IMR-90 (cell line): ENCODE measurements at places on chromosomes 12 and 14. TPM values are rescaled to one million over a fixed set of nuclear protein-coding genes. Genes with fewer than 3 reads are reported as not detected.

The C12orf54 gene
- not detected in 2 replicates for total RNA-seq

- H3K4me1 ChIP-seq = peaks cover 22% of the 10 kb centered on the region
- no peaks in the 10 kb centered on the region for H3K27me3 ChIP-seq
- H3K4me3 ChIP-seq = no peak overlapping the region
- no peak for DNase-seq
- no peak overlapping the region for H3K27ac ChIP-seq
- H3K36me3 ChIP-seq = no peaks in the 10 kb centered on the region
Observed at GRCh38 chr12:11727133-11727664, 77.7 kb downstream of the ETV6 start.

The RNASE4 gene
- total RNA-seq = 8.1 and 10.4 TPM in 2 replicates

The RHOF gene
- total RNA-seq = 3.0 and 3.9 TPM in 2 replicates

DNA sequence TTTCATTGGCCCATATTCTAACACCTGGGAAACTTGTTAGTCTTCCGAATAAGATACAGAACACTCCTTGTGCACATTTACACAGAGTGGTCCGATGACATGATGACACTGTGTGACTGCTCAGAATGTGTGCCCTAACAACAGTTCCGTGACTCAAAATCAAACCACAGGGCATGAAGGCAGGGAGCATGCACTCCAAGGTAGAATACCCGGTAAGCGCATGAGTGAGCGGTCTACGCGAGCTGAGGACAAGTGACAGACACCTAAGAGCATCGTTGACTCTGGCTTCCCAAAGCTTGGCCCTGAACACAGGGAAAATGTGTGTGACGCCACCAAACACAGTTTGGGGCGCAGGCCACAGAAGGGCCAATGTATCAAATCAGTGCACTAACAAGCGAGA, 18.6 kb downstream of the CLIP1 start:
- no peak overlapping the region for H3K27ac ChIP-seq
- DNase-seq = no peak
- peaks cover 3% of the 10 kb centered on the region for H3K36me3 ChIP-seq
- no peaks in the 10 kb centered on the region for H3K27me3 ChIP-seq

DNA sequence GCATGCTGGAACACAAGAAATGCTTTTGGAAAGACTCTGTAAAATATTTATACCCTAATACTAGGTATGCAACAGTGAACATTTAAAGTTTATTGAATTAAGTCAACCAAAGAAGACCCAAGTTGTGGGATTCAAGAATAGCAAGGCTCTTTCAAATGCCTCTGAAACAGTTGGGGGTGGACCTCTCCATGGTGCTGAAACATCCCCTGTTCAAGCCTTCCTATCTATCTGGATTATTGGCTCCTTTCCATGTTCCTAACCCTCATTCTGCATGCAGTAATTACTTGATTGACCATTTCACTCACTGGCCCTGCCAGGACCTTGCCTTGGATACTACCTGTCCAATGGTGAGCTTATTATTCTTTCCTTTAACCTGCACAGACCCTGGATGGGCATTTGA, 349.7 kb downstream of the NRXN3 start:
- no peak overlapping the region for H3K27ac ChIP-seq
- H3K27me3 ChIP-seq = no peaks in the 10 kb centered on the region

GRCh38 chr14:44297437-44297836, 209.6 kb downstream of the FSCB start:
- no peak overlapping the region for H3K27ac ChIP-seq
- DNase-seq = no peak
- no peaks in the 10 kb centered on the region for H3K36me3 ChIP-seq

The KCNH3 gene
- 0.28 TPM in 1 of 2 replicates, not detected in the other for total RNA-seq

DNA sequence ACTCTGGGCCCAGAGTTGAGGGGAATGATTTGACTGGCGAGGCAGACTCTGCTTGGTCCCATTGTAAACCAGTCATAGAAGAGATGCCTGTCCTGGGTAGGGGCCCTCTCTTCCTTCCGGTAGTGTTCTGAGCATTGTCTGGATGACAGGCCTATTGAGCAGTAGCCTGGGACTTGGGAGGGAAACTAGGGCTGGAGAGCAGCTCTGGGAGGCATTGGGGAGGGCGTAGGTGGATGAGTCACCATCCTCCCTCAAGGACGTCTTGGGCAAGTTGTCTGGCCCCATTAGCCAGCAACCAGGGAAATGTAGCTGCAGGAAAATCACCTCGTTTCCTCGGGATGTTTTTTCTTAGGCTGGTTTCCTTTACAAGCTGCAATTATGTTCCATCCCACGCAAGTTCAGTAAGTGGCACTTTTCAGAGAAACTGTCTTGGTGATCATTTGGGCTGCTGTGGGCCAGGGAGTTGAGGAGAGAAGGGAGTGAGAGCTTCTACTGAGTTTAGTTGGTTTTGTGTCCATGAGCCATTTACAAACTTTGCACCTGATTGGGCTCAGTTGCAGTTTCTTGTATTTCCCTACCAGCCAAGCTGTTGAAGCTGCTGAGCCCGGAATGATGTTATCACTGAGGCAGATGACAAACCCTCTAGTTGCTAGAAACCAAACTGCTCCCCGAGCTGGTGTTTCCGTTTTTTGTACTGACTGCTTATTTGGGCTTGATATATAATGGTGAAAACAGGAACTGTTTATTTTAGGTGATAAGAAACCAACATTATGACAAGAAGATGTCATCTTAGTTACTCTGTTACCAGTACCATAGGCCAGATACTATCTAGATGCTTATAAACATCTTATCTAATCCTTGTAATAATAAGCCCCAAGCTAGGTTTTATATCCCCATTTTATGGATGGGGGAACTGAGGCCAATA, 147.6 kb downstream of the CHST11 start:
- DNase-seq = peak; percentile 96
- H3K4me1 ChIP-seq = peaks cover 7% of the 10 kb centered on the region
- H3K4me3 ChIP-seq = no peak overlapping the region
- no peaks in the 10 kb centered on the region for H3K36me3 ChIP-seq
- no peaks in the 10 kb centered on the region for H3K27me3 ChIP-seq
- no peak overlapping the region; the same call in 1 of the 2 replicates for H3K27ac ChIP-seq

DNA sequence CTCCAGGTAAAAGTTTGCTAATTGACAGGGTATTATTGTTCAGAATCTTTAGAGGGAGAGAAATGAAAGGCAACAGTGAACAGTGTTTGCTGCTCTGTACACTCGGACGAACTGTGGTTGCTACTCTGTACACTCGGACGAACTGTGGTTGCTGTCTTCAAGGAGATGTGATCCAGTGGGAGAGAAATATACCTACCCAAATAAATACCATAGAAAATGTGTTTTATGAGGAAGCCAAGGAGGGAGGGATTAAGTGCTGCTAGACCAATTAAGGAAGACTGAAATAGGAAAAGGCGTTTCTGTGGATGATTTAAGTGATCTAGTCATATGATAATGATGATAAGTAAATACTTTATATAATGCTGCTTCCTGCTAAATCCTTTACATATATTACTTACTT, 2.7 kb downstream of the STK38L start:
- no peak for DNase-seq
- peaks cover 2% of the 10 kb centered on the region; the same call in 1 of the 2 replicates for H3K4me1 ChIP-seq
- no peaks in the 10 kb centered on the region for H3K27me3 ChIP-seq
- no peak overlapping the region for H3K4me3 ChIP-seq
- H3K27ac ChIP-seq = no peak overlapping the region

DNA sequence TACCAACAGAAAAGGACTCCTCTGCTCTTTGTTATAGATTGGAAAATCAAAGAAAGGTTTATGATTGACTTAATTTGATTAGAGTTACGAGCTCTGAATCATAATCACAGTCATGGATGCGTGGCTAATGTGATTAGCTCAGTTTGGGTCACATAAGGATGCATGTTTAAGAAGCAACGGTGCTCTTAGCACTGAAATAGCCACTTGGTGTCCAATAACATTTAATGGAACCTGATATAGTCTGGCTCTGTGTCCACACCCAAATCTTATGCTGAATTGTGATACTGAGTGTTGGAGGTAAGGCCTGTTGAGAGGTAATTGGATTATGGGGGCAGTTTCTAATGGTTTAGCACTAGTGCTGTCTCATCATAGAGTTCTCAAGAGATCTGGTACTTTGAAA, 501.6 kb downstream of the SLC6A15 start:
- H3K4me1 ChIP-seq = no peaks in the 10 kb centered on the region
- no peaks in the 10 kb centered on the region for H3K36me3 ChIP-seq
- no peak overlapping the region for H3K4me3 ChIP-seq
- DNase-seq = no peak
- no peaks in the 10 kb centered on the region for H3K27me3 ChIP-seq
- no peak overlapping the region for H3K27ac ChIP-seq

GRCh38 chr14:53962953-53963319, 6.3 kb upstream of the BMP4 start:
- no peak overlapping the region for H3K27ac ChIP-seq
- no peaks in the 10 kb centered on the region; the same call in 1 of the 2 replicates for H3K4me1 ChIP-seq
- no peak for DNase-seq
- H3K27me3 ChIP-seq = peaks cover 40% of the 10 kb centered on the region
- H3K36me3 ChIP-seq = no peaks in the 10 kb centered on the region

- peaks cover 15% of the 10 kb centered on the region for H3K4me1 ChIP-seq
- no peak overlapping the region for H3K4me3 ChIP-seq
- no peak overlapping the region for H3K27ac ChIP-seq
- H3K36me3 ChIP-seq = no peaks in the 10 kb centered on the region
- no peak for DNase-seq
Observed at GRCh38 chr12:10175846-10176636, 2.8 kb upstream of the TMEM52B start.

The SPX gene
- under 0.01 and 0.28 TPM in 2 replicates for total RNA-seq

GRCh38 chr14:55572578-55572977, 7.4 kb upstream of the KTN1 start:
- DNase-seq = no peak
- H3K27ac ChIP-seq = no peak overlapping the region
- H3K4me3 ChIP-seq = no peak overlapping the region
- no peaks in the 10 kb centered on the region for H3K27me3 ChIP-seq

DNA sequence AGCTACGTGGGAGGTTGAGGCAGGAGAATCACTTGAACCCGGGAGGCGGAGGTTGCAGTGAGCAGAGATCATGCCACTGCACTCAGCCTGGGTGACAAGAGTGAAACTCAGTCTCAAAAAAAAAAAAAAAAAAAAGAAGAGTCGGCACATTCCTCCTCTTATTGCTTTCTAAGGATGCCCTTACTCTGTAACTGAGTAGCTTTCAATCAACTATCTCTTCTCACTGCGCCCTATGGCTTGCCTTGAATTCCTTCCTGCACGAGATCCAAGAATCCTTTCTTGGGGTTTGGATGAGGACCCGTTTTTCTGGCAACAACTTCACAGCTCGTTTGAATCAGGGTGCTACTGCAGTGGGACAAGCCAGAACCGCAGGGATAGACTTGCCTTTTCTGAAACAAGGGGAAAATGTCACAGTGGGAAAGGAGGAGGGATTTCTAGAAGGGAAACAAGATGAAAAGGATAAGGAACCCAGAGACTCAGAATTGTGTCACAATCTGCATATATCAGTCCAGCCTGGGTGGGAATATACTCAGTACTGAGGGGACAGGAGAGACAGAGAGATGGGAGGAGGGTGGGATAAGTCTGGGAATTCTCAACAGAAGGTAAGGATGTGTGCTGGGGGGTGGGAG, 16.1 kb upstream of the RND1 start:
- H3K27me3 ChIP-seq = peaks cover 10% of the 10 kb centered on the region
- peaks cover 15% of the 10 kb centered on the region for H3K4me1 ChIP-seq
- no peaks in the 10 kb centered on the region for H3K36me3 ChIP-seq

The PROX2 gene
- total RNA-seq = not detected in 2 replicates

The SNW1 gene
- total RNA-seq = 30.6 and 50.3 TPM in 2 replicates

GRCh38 chr14:101349108-101349507, 212.2 kb upstream of the DIO3 start:
- H3K4me3 ChIP-seq = no peak overlapping the region
- H3K4me1 ChIP-seq = no peaks in the 10 kb centered on the region
- DNase-seq = no peak
- H3K36me3 ChIP-seq = no peaks in the 10 kb centered on the region
- H3K27me3 ChIP-seq = no peaks in the 10 kb centered on the region; the same call in 1 of the 2 replicates

The PTHLH gene
- total RNA-seq = 0.36 and 0.83 TPM in 2 replicates

DNA sequence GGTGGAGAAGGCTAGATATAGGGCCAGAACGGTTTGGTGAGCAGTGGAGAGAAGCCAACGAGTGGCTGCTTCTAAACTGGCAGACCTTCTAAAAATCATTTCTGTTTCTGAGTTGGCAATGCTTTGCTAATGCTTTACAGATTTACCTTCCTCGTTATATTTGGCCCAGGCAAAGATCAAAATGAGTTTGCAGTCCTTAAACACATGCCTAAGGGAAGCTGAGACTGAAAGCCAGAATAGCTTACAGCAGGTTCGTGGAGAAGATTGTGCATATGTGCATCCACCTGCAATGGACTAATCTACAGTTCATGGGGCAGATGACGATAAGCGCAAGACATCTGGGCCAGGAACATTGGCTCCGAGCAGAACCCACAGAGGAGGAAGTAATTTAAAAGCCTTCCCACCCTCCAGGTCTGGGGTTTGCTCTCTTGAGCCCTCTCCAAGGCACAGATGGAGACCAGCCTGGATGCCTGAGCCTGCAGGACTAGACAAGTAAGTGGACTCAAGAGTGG, 99.4 kb downstream of the NINJ2 start:
- no peaks in the 10 kb centered on the region for H3K4me1 ChIP-seq
- DNase-seq = no peak
- no peaks in the 10 kb centered on the region for H3K36me3 ChIP-seq
- no peak overlapping the region for H3K27ac ChIP-seq
- peaks cover 73% of the 10 kb centered on the region for H3K27me3 ChIP-seq
- no peak overlapping the region for H3K4me3 ChIP-seq

- no peaks in the 10 kb centered on the region; the same call in 1 of the 2 replicates for H3K4me1 ChIP-seq
- H3K4me3 ChIP-seq = no peak overlapping the region
- no peaks in the 10 kb centered on the region for H3K36me3 ChIP-seq
- DNase-seq = no peak
Observed at GRCh38 chr12:40976546-40976945, 211.6 kb upstream of the PDZRN4 start.

The LRRC10 gene
- total RNA-seq = not detected in 2 replicates

GRCh38 chr14:41718477-41719166, 111.9 kb downstream of the LRFN5 start:
- no peaks in the 10 kb centered on the region for H3K4me1 ChIP-seq
- H3K27me3 ChIP-seq = no peaks in the 10 kb centered on the region
- no peak for DNase-seq
- no peaks in the 10 kb centered on the region for H3K36me3 ChIP-seq

- DNase-seq = no peak
- H3K4me1 ChIP-seq = no peaks in the 10 kb centered on the region
- H3K36me3 ChIP-seq = no peaks in the 10 kb centered on the region
Observed at GRCh38 chr12:25914551-25914950, 43.9 kb upstream of the RASSF8 start.

DNA sequence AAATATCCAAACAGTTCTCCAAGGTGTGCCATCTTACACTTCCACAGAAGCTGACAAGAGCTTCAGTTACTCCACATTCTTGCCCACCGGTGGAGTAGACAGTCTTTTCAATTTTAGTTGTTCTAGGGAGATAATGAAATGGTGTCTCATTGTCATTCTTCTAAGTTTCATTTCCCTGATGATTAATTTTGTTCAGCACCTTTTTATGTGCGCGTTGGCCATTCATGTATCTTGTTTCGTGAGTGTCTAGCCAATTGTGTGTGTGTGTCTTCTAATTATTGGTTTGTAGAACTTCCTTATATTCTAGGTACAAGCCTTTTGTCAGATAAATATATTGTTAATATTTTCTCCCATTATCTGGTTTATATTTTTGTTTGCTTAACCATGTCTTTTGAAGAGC, 63.1 kb downstream of the GLT1D1 start:
- H3K4me3 ChIP-seq = no peak overlapping the region
- H3K27me3 ChIP-seq = no peaks in the 10 kb centered on the region
- H3K27ac ChIP-seq = no peak overlapping the region
- no peak for DNase-seq
- no peaks in the 10 kb centered on the region for H3K4me1 ChIP-seq

GRCh38 chr14:58643366-58643765, 5.6 kb downstream of the DACT1 start:
- H3K4me3 ChIP-seq = no peak overlapping the region
- H3K27ac ChIP-seq = no peak overlapping the region
- no peak for DNase-seq
- no peaks in the 10 kb centered on the region; the same call in 1 of the 2 replicates for H3K4me1 ChIP-seq
- no peaks in the 10 kb centered on the region for H3K27me3 ChIP-seq
